ENCODE measurements at places on chromosomes 12 and 14. TPM values are rescaled to one million over a fixed set of nuclear protein-coding genes. Genes with fewer than 3 reads are reported as not detected.

Gene GPR33
- not detected for total RNA-seq

Gene KCNH5
- 1.9 TPM for total RNA-seq

- no peak for DNase-seq
Measured at GRCh38 chr14:37678916-37679315, 83.5 kb downstream of the TTC6 start.

DNA sequence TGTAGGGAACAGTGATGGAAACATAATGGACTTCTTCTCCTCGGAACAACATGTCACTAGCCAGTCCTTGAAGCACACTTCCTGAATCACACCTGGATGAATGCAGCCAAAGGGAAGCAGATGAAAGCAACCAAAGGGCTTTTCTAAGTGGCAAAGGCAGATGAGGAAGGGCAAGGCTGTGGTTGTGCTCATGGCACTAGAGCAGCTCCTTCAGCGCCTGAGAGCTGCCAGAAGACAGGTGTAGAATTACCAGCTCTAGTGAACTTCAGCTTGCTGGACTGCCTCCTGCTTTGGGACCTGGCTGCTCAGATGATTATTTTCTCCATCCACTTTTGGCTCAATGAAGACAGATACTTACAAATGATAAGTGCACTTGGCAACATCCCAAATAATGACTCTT, 1372.1 kb upstream of the SEL1L start:
- no peak for DNase-seq

GRCh38 chr12:58528271-58528670, 392.0 kb downstream of the LRIG3 start:
- DNase-seq = no peak

GRCh38 chr12:77045183-77045582, 20.2 kb downstream of the E2F7 start:
- no peak for DNase-seq

All from SK-MEL-5 (cell line).